ENCODE measurements at places on chromosomes 12 and 14. TPM values are rescaled to one million over a fixed set of nuclear protein-coding genes. Genes with fewer than 3 reads are reported as not detected.

DNA sequence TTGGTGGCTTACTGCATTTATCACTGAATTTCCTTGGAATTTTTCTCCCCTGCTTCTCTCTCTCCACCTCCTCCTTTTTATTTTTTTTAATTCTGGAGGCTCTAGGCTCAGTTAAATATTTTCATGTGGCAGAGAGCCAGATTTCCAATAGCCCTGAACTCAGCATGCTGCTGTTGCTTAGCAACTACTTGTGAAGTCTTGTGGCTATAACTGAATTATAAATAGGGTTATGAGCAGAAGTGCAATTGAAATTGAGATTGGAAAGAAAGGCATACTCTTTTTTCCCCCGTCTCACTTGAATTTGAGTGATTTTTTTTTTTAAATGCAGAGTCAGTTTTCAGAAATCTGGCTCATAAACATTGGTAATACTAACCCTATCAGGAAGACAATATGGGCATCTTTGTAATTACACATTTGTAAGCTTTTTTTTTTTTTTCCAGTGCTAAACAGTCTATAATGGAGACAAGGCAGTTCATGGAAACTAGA is 38.3 kb downstream of the ATF7IP start:
- DNase-seq: no peak

Gene PTMS
- 853 TPM for total RNA-seq

Gene EMP1
- 114 TPM for total RNA-seq

GRCh38 chr12:108575199-108575912 is 13.0 kb downstream of the ISCU start:
- DNase-seq: no peak
